Left forelimb (tissue), 1 donor: ENCODE measurements at places on chromosomes 2 and 18.

GRCh38 chr2:100554798-100555407, 7.9 kb upstream of the PDCL3 start:
- no peak for DNase-seq

DNA sequence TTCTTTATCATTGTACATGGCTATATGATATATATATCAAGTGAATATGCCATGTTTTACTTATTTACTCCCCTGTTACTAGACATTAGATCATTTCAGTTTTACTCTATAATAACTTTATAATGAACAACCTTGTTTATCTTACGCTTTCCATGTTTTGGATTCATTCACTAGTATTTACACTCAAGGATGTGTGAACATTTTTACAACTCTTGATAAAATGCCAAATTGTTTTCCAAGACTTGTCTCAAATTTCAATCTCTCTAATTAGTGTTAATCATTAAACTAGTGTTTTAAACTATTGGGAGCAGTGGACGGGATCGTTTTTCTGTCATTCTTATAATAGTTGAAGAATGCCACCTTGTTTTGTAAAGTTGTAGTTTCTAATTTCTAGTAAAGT, 51.5 kb upstream of the B3GNT7 start:
- no peak for DNase-seq

- DNase-seq, result no peak
Observed at GRCh38 chr2:164792316-164793170, 49.1 kb downstream of the COBLL1 start.

DNA sequence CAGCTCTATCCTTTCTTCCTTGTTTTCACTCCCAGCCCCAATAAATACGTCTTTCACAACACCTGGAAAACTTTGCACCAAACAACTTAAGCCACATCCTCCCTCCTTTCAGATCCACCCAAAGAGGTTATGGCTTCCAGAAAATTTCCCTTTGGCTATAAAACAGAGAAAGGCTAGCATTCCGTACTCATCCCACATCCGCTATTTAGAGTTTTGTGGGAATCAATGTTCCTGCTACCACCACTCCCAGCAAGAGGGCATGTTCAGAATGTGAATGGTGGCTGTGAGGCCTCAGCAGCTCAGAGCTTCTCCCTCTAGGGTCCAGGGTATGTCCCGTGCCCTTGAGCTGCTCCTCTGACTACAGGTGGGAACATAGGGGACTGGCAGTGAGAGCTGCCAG, 214.6 kb downstream of the NCK2 start:
- no peak for DNase-seq

GRCh38 chr2:189248141-189248540, 68.6 kb upstream of the COL5A2 start:
- DNase-seq, result no peak

DNA sequence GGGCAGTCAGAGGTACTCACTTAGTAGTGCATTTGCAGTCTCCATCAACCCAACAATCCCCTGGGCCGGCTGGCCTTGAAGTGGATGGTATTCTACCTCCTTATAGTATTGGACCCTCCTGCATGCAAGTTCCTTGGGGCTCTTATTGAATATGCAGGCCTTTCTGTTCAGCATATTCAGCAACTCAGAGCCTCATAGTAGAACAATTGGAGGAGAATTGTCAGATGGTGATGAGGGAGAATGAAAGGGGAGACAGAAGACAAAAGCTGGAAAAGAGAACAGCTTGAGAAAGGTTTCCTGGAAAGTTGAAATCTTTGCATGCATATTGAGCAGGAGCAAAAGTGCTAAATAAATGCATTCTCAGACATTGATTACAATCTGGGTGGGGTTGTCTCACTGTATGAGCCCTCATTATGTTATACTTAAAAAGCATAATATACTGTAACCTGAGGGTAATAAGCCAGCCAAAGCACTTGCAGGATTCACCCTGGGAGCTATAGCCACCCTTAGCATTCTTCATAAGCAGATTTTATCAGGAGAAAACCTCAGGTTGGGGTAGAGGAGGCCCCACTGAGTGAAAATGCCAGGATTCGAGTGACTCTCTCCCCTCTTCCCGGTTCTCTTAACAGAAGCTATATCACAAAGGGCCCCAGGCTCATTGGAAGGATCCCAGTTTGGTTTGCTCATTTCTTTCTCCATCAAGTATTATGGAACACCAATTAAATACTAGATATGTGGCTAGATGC, 178.1 kb downstream of the MSH2 start:
- no peak for DNase-seq

DNA sequence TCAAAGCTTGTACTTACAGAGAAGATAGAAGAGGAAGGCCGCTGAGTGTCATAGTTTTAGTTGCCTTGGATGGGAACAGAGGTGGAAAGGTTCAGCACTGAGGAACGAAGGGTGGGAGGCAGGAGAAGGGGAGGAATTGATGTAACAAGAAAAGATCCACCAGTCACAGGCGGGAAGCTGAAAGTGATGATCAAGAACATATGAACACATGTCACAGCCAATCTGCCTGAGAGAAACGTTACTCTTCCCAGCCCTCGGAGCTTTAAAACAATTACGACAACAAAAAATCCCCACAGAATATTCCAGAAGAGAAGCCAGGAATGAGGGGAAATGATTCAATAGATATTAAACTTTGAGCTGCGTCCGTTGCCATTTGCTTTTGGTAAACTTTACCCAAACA, 87.1 kb downstream of the TSHZ1 start:
- no peak for DNase-seq

DNA sequence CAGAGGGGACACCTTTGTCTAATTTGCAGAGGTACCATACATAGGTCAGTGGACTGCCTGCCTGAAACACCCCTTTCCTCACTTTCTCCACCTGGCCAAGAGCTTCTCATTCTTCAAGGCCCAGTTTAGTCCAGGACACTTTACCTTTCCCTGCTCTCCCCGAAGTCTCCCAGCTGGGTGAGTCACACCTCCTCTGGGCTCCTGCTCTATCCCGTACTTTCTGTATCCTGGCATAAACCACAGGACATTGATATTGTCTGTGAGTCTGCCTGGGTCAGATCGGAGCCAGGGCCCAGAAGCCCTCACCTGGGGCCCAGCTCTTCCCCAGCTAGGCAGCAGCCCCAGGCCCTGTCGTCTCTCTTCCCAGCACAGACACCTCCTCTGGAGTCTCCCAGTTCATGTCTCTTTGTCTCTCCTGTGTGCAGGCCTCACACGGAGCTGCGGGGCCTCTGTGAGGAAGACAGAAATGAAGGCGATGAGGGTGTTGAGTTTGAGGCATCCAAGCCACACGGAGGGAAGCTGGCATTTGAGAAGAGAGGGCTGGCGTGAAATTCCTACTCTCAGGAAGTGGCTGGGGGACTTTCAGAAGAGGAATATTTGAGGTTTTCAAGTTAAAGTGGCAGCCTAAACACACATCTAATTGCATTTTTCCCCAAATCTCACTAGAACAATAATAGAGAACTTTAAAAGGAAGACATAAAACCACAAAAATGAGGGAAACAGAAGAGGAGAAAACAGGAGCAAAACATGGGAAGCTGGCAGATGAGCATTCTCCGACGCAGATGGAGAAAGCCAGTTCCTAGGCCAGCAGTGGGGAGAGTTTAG, 79.6 kb upstream of the LAPTM4A start:
- no peak for DNase-seq

- no peak for DNase-seq
Observed at GRCh38 chr18:33557706-33558105, 20.3 kb upstream of the ASXL3 start.

DNA sequence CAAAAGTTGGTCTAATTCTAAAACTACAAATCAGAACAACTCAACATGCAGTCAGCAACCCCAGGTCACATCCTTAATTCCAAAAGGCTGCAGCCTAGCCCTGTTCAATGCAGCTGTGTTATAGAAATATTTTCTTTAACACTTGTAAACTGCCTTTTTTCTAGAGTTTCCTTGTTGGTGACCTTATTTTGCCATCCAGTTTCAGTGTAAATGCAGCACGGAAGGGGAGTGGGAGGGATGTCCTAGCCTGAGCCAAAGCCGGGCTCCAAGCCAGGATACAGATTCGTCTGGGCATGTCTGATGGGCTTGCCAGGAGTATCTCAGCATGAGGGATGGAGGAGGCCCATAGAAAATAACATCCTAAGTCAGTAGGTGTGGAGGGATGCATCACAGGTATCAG, 17.7 kb upstream of the SP3 start:
- no peak for DNase-seq

GRCh38 chr2:135985826-135986393, 484 bp upstream of the DARS1 start:
- DNase-seq, result no peak

DNA sequence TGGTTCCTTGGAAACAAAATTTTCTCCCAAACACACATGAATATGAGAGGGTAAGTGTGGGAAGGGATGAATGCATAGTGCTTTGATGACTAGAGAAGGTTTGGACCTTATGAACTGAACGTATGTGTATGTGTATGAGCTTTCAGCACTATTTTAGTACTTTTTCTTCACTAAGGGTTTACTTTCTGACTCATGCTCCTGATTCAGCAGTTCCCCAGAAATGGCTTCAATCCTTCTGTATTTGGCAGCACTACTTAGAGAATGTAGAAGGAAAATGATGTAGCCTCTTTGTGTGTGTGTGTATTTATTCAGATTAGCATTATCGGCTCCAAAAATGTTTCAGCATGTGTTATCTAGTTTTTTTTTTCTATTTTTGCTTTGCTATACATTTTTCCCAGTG, 22.2 kb downstream of the KCNJ3 start:
- DNase-seq, result no peak

DNA sequence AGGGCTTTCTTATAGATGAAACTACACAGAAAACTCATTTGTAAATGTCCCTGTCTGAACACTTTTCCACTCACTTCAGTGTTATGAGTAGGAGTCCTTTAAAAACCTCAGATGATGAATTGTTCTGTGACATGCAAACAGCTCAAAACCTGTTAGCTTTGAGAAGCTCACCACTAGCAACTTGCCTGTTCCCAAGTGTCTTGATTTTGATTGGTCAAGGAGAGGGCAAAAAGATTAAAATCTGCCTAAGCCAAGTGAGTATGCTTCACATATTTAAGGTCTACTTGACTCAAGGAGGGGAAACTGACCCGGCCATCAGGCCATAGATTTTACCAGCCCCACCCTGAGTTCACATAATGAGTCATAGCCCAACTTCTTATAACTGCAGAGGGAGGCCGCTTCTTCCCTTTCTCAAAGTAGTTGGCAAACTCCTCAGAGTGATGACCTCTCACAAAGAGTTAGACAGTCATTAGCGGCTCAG, 45.2 kb upstream of the MEIS1 start:
- no peak for DNase-seq

DNA sequence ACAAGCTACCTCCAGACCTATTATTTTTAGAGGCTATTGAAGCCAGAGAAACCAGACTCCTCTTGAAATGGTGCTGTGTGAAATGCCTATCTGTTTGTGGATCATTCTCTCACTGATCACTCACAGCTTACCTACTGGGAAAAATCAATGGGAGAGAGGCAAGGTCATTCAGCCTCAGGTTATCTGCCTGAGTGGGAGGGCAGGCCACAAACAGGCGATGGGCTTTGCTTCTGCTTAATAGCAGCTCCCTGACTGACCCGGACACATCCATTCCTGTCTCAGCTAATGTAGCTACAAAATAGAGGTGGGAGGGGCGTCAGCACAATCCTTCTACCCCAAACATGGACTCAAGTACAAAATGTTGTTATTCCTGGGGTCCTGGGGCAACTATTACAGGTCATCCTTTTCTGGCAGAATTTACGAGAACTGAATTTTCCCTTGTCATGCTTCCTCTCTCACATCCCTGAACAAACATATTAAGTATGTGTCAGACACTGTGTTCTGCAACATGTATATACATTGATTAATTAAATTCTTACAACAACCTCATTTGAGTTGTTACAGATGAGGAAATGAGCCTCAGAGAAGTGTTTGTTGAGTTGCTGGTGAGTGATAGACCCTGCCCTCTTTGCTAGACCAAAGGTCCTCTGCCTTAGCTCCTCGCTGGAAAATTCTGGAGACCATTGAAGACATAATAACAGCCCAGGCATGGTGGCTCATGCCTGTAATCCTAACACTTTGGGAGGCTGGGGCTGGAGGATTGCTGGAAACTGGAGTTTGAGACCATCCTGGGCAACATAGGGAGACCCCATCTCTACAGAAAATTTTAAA, 60.5 kb downstream of the CDK15 start:
- no peak for DNase-seq

- DNase-seq, result no peak
Observed at GRCh38 chr2:176976736-176977685, 235.6 kb upstream of the HNRNPA3 start.

DNA sequence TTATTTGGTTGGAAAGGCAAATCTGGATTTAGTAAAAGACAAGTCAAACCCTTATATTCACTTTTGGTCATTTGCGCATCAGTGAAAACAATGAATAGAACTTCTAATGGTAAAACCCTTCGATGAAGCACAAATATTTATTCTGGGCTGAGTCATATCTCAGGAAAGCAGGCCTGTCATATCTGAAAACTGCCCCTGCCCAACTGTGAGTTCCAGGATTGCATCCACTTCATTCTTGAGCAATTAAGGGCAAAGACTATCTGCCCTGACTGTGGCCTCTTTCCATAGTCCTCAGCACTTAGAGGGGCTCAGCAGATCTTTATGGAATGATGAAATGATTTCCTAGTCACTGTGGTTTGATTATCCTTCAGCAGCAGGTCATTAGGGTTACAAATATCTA, 795.2 kb upstream of the ID2 start:
- DNase-seq, result no peak

DNA sequence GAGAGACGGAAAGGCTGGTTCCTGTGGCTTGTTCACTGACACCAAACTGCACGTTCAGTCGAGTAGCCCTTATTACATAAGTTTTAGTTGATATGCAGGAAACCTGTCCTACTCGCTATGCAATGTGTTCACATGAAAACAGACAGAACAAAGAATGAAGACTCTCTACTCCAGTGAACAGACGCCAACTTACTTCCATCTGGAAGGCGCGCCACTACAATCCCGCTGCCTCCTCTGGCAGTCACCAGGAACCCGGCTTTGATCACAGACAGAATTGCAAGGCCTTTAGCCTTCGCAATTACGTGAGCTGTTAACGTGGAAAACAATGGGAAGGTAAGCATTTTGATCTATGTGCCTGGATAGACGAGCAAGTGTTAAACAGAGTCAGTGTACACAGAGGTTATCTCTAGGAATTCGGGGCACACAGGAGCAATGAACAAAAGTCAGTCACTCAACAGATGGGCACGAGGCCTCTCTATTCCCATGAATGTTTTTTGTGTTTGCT, 14.2 kb downstream of the SH3YL1 start:
- DNase-seq, result no peak

DNA sequence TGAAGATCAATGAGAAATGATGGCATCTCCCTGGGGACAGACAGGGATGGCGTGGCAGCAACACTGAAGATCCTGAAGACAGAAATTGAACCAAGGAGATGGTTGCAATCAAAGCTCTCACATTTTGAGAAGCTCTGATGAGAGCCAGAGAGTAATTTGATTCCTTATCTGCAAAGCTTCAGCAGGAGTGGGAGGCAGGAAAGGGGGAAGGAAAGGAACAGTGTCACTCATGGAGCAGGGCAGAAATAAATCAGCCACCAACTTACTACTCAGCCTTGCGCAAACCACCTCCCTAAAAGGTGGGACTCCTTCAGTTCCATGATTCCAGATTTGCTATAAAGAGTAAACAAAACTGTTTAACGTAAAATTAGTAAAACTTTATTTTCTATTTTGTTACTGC, 119.2 kb downstream of the CACNB4 start:
- no peak for DNase-seq
